ENCODE measurements at places on chromosomes 13 and 19. TPM values are rescaled to one million over a fixed set of nuclear protein-coding genes. Genes with fewer than 3 reads are reported as not detected.

The IL12RB1 gene
- 18.0 TPM for total RNA-seq

- DNase-seq = no peak
These were observed 234.7 kb downstream of the RBM26 start for GRCh38 chr13:79171141-79172061.

DNA sequence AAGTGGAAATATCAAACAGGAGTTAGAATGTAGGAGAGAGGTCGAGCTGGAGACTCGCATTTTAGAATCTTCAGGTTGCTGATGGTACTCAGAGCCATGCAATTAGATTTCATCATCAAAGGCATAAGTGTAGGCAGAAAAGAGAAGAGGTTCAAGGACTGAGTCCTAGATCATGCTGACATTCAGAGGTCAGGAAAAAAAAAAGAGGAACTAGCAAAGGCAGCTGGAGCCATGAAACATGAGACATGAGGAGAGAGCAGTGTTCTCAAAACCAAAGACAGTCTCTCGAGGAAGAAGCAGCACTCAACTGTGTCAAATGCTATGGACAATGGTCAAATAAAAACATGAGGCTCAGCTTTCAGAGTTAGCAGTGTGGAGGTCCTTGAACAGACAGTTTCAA is 12.4 kb upstream of the TPP2 start:
- no peak for DNase-seq

DNA sequence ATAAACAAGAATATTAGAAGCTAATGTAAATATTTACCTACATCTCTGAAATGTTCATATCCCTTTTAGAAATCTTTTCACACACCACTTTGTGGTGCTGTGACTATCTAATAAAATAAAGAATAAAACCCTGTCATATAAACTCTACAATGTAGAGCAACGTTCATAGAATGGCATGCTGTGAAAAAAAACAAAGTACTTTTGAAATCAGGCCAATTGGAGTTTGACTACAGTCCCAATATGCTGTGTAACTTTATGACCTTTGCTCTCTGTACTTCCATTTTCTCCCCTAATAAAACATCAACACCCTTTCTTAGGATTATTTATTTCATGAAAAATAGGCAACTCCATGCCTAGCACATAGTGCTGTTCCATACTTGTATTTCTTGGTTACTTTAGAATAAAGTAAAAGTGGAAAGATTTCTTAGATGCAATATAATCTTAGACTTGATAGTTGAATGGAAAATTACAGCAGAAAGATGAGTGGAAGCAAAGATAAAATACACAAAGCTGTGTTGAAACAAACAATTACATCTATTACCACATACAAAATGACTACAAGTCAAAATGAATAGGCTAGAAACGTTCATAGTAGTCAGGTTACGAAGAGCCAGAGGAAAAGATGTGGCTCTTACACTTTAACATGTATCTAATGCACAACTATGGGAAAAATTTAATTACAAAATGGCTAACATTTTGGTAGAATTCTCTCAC is 613.2 kb upstream of the SLITRK5 start:
- DNase-seq = no peak

The GPR18 gene
- total RNA-seq = 21.1 TPM
